ENCODE measurements at places on chromosomes 11 and 22. TPM values are rescaled to one million over a fixed set of nuclear protein-coding genes. Genes with fewer than 3 reads are reported as not detected.

GRCh38 chr11:47359586-47359985, 7.1 kb upstream of the MYBPC3 start:
- no peaks in the 10 kb centered on the region for H3K36me3 ChIP-seq
- no peaks in the 10 kb centered on the region for H3K27me3 ChIP-seq
- no peak overlapping the region for H3K4me3 ChIP-seq
- DNase-seq: no peak
- peaks cover 9% of the 10 kb centered on the region for H3K4me1 ChIP-seq
- H3K27ac ChIP-seq: peak overlapping the region; percentile 57

- H3K27me3 ChIP-seq: peaks cover 5% of the 10 kb centered on the region
- H3K36me3 ChIP-seq: no peaks in the 10 kb centered on the region
- H3K4me1 ChIP-seq: no peaks in the 10 kb centered on the region
- no peak overlapping the region for H3K4me3 ChIP-seq
- no peak for DNase-seq
Observed at GRCh38 chr11:87368151-87368550, 330.4 kb downstream of the TMEM135 start.

GRCh38 chr11:126186708-126187529, 24.5 kb downstream of the RPUSD4 start:
- DNase-seq: no peak
- H3K27me3 ChIP-seq: no peaks in the 10 kb centered on the region
- peaks cover 3% of the 10 kb centered on the region for H3K36me3 ChIP-seq
- no peak overlapping the region for H3K4me3 ChIP-seq
- peaks cover 6% of the 10 kb centered on the region for H3K4me1 ChIP-seq

GRCh38 chr22:20131859-20132685, 468 bp downstream of the ZDHHC8 start:
- no peak overlapping the region for H3K27ac ChIP-seq
- H3K4me3 ChIP-seq: peak overlapping the region; percentile 82
- peak; percentile 77 for DNase-seq
- peaks cover 13% of the 10 kb centered on the region for H3K4me1 ChIP-seq
- H3K27me3 ChIP-seq: no peaks in the 10 kb centered on the region
- peaks cover 11% of the 10 kb centered on the region for H3K36me3 ChIP-seq

DNA sequence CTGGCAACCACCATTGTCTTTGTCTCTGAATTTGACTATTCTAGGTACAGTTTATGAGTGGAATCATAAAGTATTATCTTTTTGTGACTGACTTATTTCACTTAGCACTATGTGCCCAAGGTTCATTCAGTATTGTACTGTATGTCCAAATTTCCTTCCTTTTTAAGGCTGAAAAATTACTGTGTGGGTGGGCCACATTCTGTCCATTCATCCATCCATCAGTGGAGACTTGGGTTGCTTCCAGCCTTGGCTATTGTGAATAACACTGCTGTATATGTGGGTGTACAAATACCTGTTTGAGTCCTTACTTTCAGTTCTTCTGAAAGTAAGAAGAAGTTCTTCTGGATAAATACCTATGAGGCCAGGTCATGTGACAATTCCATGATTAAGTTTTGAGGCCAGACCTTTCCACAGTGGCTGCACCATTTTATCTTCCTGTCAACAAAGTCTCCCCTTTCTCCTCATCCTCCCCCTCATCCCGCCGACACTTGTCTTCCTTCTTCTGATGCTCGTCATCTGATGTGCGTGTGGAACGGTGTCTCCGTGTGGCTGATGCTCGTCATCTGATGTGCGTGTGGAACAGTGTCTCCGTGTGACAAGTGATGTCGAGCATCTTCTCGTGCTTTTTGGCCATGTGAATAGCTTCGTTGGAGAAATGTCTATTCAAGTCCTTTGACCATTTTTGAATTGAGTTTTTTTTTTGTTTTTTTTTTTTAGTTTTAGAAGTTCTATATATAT, 49.5 kb downstream of the SBF1 start:
- peak overlapping the region; percentile 50 for H3K27ac ChIP-seq
- H3K4me1 ChIP-seq: peaks cover 4% of the 10 kb centered on the region
- H3K36me3 ChIP-seq: peaks cover 45% of the 10 kb centered on the region
- no peaks in the 10 kb centered on the region for H3K27me3 ChIP-seq

- no peak overlapping the region for H3K4me3 ChIP-seq
- H3K27me3 ChIP-seq: no peaks in the 10 kb centered on the region
- H3K27ac ChIP-seq: no peak overlapping the region
- peaks cover 38% of the 10 kb centered on the region for H3K36me3 ChIP-seq
Observed at GRCh38 chr11:62536301-62536957, 10.2 kb downstream of the AHNAK start.

DNA sequence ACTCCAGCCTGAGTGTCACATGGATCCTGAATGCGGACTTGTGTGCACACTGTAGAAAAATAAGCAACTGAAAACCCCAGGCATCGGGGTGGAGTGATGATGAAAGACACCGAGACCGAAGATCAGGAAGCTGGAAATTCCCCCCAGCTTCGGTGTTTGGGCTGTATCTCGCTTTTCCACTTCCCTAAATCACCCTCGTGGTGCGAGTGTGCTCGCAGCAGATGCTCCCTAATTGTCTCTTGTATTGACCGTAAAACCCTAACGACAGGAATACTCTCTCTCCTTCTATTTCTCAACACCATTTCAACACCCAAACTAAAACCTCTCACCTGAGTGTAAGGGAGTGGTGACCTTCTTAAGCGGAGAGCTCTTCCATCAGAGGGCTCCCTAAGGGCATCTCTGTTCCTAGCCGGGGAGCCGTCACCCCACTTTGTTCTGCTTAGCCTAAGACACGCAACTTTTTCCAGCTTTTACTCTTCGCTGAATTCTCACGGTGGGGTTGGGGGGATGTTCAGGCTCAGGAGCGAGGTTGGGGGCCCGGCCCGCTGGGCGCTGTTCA, 635 bp upstream of the GRK3 start:
- peak; percentile 74 for DNase-seq
- peak overlapping the region; percentile 92 for H3K4me3 ChIP-seq
- H3K27ac ChIP-seq: peak overlapping the region; percentile 95
- no peaks in the 10 kb centered on the region for H3K27me3 ChIP-seq

DNA sequence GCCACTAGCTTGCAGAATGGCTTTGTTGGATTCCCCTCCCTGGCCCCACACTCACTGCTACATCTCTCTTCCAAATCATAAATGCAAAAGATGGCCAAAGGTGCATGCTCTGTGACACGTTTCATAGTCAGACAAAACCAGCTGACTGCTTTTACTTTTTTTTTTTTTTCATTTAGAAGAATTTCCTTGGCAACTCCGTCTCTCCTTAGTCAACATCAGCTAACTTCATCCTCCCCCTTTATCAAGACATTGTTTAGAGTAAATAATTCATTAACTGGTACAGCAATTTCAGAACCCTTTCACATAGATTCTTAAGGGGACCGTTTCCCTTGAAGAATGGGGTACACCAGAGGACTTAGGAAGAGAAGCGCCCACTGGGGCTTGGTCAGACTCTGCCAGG, 16.0 kb downstream of the KCNQ1OT1 start:
- no peaks in the 10 kb centered on the region for H3K27me3 ChIP-seq
- H3K36me3 ChIP-seq: no peaks in the 10 kb centered on the region
- peaks cover 4% of the 10 kb centered on the region for H3K4me1 ChIP-seq
- H3K27ac ChIP-seq: no peak overlapping the region
- DNase-seq: no peak
- no peak overlapping the region for H3K4me3 ChIP-seq

- H3K27me3 ChIP-seq: peaks cover 16% of the 10 kb centered on the region
- no peak for DNase-seq
- no peaks in the 10 kb centered on the region for H3K36me3 ChIP-seq
- H3K4me1 ChIP-seq: peaks cover 1% of the 10 kb centered on the region
- no peak overlapping the region for H3K4me3 ChIP-seq
Observed at GRCh38 chr11:10205928-10206327, 88.1 kb downstream of the SBF2 start.

GRCh38 chr11:75399344-75400145, at the start of gene RPS3:
TSS of gene RPS3 (plus strand) at chr11:75399518. CDS start at chr11:75399548, 30 bp downstream.
- peak within 1 kb of the TSS; percentile 98 for H3K4me3 ChIP-seq

DNA sequence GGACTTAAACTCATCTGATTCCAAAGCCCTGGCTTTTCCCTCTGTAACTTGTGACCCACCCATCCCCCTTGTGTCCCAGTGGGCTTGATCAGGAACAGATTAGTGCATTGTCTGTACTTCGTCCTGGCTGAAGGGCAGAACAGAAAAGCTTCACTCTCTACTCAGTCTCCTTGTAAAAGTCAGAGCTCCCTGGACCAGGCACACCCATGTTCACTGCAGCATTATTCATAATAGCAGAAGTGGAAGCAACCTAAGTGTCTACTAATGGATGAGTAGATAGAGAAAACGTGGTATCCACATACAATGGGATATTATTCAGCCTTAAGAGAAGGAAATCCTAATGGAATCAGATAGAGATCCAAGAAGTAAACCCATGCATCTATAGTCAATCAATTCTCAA, 20.7 kb downstream of the DRD2 start:
- peaks cover 9% of the 10 kb centered on the region for H3K27me3 ChIP-seq
- DNase-seq: no peak
- no peaks in the 10 kb centered on the region for H3K4me1 ChIP-seq
- no peak overlapping the region for H3K4me3 ChIP-seq
- H3K27ac ChIP-seq: no peak overlapping the region

DNA sequence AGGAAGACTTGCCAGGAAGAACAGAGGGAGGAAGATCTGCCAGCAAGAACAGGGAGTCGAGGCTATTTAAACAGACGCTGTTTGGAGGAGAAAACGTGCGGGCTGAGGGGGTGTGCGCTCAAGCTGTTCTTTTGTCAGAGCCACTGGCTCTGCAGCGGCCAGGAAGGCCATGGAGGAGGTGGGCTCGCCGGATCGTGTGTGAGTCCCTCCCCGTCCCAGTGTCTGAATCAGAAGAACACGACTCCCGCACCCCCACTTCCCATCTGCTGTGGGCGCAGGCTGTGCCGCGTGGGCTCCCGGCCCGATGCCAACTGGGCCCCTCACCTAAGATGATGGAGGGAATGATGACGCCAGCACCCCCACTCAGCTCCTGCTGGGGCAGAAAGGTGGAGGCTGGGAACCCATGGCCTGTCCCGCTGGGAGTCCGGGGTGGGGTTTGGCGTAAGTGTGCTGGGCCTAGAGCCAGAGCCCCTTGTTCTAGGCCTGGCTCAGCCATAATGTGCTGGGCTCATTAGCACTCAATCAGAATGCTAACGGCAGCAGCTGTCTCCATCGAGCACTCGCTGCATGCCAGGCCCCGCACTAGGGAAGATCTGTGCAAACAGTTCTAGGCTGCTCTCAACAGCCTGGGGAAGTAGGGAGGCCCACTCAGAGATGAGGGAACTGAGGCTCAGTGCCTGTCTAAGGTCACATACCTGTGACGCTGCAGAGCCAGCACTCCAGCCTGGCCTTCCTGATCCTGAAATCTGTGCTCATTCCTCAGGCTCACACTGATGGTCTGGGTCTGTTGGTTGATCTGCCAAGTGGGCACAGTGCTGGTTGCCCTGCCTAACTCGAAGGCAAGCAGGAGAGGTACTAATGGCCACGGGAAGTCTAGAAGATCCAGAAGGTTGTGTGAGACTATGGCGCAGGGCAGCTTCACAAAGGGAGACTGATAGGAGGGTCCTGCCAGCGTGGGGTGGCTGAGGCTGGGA, 11.5 kb downstream of the NPTXR start:
- no peak for DNase-seq
- H3K36me3 ChIP-seq: no peaks in the 10 kb centered on the region
- no peaks in the 10 kb centered on the region for H3K4me1 ChIP-seq
- H3K27ac ChIP-seq: no peak overlapping the region
- peaks cover 2% of the 10 kb centered on the region for H3K27me3 ChIP-seq

- no peak for DNase-seq
- no peak overlapping the region for H3K4me3 ChIP-seq
- no peaks in the 10 kb centered on the region for H3K27me3 ChIP-seq
- H3K27ac ChIP-seq: no peak overlapping the region
Observed at GRCh38 chr22:36395915-36396314, 8.1 kb upstream of the MYH9 start.

DNA sequence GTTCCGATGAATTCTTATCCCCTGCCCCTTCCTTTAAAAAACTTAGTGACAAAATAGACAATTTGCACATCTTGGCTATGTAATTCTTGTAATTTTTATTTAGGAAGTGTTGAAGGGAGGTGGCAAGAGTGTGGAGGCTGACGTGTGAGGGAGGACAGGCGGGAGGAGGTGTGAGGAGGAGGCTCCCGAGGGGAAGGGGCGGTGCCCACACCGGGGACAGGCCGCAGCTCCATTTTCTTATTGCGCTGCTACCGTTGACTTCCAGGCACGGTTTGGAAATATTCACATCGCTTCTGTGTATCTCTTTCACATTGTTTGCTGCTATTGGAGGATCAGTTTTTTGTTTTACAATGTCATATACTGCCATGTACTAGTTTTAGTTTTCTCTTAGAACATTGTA, 12.0 kb downstream of the CCND1 start:
- DNase-seq: no peak
- no peak overlapping the region for H3K4me3 ChIP-seq
- H3K27me3 ChIP-seq: no peaks in the 10 kb centered on the region
- H3K4me1 ChIP-seq: no peaks in the 10 kb centered on the region
- H3K36me3 ChIP-seq: no peaks in the 10 kb centered on the region

GRCh38 chr22:24049211-24049610, 38.1 kb downstream of the CABIN1 start:
- DNase-seq: no peak
- H3K4me3 ChIP-seq: no peak overlapping the region
- peaks cover 3% of the 10 kb centered on the region for H3K4me1 ChIP-seq
- H3K36me3 ChIP-seq: peaks cover 68% of the 10 kb centered on the region

GRCh38 chr11:44766972-44767278, 40.2 kb downstream of the TSPAN18 start:
- no peaks in the 10 kb centered on the region for H3K27me3 ChIP-seq
- no peak for DNase-seq
- H3K4me1 ChIP-seq: peaks cover 2% of the 10 kb centered on the region
- no peak overlapping the region for H3K4me3 ChIP-seq

DNA sequence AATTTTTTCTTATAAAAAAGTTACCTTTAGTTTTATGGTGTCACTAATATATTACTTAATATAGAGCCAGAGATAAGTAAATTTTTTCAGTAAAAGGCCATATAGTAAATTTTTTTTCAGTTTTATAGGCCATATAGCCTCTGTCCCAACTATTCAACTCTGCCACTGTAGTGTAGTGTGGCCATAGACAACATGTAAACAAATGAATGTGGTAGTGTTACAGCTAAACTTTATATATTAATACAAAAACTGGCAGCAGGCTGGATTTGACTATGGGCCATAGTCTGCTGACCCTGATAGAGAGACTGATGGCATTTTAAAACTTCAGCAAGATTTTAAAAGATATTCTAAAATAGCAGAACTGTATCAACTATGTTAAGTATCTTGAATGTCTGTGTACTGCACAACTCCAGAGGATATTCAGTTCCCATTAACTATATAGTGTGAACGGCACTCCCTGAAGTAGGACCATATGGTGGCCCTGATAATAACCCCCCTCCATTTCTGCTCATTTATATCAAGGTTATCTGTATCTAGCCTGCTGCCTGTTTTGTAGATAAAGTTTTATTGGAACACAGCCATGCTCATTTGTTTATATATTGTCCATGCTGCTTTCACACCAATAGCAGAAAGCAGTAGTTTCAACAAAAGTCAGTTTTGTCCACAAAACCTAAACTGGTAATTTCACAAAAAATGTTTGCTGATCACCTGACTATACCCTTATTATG, 71.6 kb downstream of the PRMT3 start:
- H3K27ac ChIP-seq: no peak overlapping the region
- no peak for DNase-seq
- H3K27me3 ChIP-seq: no peaks in the 10 kb centered on the region
- no peaks in the 10 kb centered on the region for H3K4me1 ChIP-seq
- H3K4me3 ChIP-seq: no peak overlapping the region

Gene PNPLA3
- total RNA-seq: 1.0 TPM

Gene NADSYN1
- 101 TPM for total RNA-seq

Gene ACTN3
- total RNA-seq: 0.07 TPM

Gene OR52I1
- total RNA-seq: not detected

Gene FAT3
- not detected for total RNA-seq

Gene KRTAP5-9
- total RNA-seq: not detected

Gene APOBEC3G
- total RNA-seq: 48.5 TPM

Gene ANGPTL5
- total RNA-seq: not detected

Gene OR4C45
- total RNA-seq: not detected
